ENCODE measurements at places on chromosomes 12 and 14.

DNA sequence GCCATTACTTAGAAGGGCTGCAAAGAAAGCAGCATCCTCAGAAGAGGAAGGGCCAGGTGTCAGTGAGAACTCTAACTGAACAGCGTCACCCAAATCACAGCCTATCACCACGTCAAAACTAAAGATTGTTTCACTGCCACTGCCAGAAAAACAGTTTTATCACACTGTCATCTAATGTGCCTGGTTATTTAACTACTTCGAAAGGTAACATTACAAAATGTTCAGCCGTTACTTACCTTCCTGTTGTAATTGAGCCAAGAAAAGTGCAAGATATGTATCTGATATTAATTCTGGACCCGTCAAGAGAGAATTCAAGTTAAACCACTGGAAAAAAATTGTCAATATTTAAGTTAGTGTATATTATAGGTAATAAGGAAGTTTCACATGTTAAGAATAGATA, 17.9 kb downstream of the ATXN3 start:
- no peak for DNase-seq

- no peak for DNase-seq
These were observed 1030.7 kb downstream of the AACS start for GRCh38 chr12:126095748-126096510.

GRCh38 chr12:106791531-106791930, 17.0 kb downstream of the RIC8B start:
- DNase-seq: no peak

DNA sequence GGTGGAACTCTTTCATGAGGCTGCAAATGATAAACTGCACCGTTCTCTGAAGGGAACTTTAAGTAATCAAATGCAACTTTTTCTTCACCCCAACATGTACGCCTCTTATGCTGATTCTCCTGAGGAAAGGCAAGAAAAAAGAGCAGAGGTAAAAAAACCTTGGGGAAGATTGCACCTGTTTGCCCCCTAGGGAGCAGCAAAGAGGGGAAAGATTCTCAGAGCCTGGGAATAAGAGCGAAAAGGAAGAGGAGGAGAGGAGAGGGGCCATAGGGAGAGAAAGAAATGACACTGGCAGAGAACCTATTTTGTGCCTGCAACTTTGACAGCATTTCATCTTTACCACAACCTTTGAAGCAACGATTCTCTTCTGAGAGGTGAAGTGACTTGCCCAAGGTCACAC, 254.6 kb downstream of the KSR2 start:
- no peak for DNase-seq

GRCh38 chr12:7118881-7119280, 9.8 kb downstream of the RBP5 start:
- DNase-seq: no peak

DNA sequence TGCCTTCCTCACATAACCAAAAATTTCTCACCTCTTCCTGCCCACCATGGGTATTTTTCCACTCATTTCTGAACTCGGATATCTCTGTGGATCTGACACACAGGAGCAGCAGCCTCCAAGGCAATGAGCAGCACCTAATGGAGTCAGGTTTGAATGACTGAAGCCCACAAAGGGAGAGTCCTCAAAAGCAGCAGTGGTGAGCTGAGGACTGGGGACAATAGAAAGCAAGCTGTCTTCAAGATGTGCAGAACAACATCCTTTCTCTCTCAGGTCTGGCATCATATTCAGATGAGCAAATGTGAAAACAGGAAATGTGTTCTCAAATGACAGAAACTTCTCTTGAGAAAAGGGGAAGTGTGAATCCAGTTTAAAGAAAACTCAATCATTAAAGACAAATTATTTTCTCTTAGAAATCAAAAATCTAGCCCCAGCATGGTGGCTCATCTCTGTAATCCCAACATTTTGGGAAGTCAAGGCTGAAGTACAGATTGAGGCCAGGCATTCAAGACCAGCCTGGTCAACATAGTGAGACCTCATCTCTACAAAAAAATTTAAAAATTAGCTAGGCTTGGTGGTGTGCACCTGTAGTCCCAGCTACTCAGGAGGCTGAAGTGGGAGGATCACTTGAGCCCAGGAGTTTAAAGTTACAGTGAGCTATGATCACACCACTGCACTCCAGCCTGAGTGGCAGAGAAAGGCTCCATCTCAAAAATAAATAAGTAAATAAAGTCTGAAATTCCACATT, 54.2 kb downstream of the C12orf42 start:
- no peak for DNase-seq

- no peak for DNase-seq
These were observed 1.5 kb upstream of the TSPAN8 start for GRCh38 chr12:71159264-71159663.
